ENCODE measurements at places on chromosomes 12 and 14.

DNA sequence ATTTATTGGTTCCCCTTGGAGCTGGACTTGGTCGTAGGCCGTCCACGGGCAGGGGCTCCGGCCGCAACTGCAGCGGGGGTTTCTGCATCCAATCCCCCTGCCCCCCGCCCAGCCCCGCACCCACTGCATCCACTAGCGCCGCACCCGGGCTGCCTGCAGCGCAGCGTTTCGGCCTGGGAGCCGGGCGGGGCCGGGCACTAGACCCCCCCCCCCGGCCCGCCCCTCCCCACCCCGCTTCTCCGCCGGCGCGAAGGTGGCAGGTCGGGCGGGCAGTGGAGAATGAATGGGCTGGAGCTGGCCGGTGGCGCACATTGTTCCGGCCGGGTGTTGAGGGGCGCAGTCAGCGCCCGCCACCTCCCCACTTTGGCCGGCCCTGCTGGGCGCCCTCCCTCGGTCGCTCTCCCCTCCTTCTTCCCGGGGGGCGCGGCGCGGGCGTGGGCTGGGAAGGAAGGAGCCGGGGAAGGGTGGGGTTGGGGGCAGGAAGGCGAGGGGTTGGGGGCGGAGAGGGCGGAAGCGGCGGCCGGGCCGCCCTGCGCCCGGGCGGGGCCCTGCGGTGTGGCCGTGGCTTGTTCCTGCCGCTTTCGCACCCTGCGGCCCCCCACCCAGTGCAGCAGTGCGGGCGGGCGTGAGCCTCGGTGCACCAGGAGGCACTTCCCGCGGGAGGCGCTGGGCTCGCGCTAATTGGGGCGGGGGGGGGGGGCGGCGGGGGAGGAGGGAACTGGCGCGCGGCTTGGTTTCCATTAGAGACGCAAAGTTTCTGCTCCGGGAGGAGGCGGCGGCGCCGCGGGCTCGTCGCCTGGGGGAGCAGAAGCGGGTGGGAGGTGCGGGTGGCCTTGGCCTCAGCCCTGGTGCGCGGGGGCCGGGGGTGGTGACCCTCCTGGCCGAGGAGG lies 841 bp downstream of the CALM1 start:
- DNase-seq: peak; percentile 78

DNA sequence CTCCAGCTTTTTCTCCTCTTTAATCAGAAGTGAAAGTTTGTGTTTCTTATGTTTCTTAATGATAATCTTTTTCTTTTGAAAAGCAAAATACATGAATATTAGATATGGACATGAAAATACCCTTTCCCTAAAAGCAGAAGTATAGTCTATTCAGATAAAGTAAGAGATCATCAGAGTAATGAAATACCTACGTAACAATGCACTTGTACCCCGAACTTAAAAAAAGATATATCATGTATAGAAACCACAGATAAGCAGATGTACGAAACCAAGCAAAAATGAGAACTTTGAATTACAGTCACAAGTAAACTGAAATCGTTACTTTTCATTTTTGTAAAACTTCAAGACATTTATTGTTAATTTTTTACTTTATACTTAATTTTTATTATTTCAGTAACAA lies 1.5 kb upstream of the GPR65 start:
- DNase-seq: no peak

DNA sequence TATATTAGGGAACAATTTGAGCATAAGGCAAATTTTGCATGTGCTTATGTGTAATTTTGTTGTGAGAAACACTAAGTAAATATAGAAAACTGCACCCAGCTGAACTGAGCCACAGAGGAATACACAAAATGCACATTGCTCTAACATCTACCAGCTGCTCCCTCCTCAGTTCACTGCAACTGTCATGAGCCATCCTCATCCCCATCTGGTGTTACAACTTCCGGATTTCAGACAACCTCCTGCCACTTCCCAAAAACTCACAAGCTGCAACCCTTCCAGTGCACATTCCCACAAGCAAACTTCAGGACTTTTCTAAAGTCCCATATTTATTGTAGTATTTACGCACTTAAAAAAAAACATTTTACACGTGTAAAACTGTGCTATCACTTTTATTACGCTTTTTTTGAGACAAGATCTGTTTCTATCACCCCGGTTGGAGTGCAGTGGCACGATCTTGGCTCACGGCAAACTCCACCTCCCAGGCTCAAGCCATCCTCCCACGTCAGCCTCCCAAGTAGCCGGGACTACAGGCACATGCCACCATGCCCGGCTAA lies 169.1 kb upstream of the TBX3 start:
- no peak for DNase-seq

DNA sequence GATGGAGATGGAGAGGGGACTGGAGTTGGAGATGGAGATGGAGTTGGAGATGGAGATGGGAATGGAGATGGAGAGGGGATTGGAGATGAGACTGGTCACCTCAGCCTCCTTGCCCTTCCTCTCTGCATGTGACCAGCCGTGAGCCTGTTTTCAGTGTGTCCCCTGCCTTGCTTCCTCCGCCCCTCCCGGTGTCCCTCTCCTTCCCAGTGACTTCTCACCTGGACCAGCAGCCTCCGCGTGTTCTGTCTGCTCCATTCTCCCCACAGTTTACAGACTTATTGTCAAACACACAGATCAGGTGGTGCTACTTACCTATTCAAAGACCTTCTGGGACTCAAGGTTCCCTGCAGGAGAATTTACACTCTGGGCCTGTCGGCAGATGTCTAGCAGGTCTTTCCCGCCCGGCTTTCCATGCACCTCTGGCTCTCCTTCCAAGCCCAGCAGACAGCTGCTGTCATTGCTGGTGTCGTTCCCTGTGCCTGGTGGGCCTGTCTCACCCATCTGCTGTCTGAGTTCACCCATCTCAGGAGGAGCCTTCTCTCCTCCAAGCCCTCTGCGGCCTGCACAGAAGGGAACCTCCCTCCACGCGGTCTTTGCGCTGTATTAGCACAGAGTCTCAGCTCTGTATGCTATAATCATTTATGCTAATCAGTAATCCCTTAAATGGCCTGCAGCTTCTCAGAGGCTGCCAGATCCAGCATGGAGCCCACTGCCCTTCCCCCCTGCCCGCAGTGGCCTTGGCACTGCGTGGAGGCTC lies 62.1 kb downstream of the ADGRD1 start:
- DNase-seq: no peak

- no peak for DNase-seq
These were observed 129.2 kb downstream of the DIP2B start for GRCh38 chr12:50633955-50634354.

DNA sequence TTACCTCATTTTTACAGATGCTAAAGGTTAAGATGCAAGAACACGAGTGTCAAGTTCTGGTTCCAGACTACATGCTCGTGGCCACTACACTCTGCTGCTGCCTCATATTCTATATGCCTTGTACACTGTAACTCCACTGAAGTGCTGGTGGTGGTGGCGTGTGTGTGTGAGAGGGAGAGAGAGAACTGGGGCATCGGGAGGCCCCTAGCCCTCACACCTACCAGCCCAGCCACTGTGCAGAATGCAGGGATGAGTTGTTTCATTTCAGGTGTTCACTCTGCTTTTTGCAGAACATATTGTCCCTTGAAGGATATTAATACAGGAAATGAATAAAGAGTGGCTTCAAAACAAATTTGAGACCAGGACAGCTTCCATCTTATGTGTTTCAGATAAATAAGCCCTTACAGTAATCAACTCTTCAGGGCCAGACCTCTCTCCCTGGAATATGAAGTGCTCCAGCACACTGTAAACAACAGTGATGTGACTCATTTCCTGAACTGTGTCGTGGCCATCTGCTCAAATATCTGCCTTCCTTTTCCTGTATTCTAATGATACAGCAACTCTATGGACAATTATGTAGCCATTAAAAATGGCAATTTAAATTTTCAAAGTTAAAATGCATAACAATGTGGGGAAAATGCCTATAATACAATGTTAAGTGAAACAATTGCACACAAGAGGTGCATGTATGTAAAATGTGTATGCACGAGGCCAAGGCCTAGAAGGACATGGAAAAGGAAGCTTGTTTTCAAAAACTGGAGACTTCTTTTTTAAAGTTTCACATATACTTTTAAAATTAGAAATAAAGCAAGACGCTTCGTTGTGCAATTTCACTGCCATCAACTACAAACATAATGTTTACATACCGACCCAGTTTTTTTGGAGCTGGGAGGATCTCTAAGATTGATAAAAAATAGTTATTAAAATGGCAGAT lies 215.4 kb downstream of the PELI2 start:
- DNase-seq: no peak

DNA sequence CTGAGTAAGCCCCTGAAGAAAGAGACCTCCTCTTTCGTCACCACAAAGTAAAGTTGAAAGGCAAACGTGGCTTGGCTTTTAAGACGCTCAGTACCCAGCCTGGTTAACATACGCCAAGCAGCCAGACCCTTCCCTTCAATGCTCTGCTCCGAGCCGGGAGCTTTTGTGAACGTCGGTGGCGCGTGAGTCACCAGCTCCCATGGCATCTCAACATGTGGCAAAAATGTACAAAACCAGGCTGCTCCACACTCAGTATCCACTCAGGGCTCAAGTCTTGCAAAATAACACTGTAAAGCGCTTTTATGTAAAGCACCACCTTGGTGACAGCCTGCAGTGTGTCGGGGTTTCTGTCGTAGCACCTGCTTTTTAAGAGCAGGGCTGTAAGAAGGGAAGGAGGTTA lies 89.0 kb downstream of the SETD3 start:
- no peak for DNase-seq

All from neural progenitor cell (in vitro differentiated cells).